Caudate nucleus (tissue), 63 donors: ENCODE measurements at places on chromosomes 3 and 15.

GRCh38 chr15:84685304-84685703 is 27.3 kb upstream of the NMB start:
- DNase-seq, result no peak

DNA sequence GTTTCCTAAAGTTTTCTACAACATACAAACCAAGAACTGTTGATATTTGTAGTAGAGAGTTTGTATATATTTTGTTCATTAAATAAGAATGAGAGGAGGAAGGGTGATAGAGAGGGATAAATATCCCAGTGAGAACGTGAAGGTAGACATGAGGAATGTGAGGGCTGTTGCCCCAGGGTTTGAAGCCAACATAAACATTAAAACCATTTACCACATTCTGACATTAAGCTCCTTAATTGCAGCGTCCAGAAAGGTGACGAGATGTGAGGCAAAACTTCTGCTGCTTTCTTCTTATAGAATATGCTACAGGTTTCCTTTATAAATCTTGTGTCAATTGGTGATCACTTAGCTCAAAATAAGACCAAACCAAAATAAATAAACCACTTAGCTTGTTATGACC is 267.8 kb upstream of the CNTN4 start:
- no peak for DNase-seq

DNA sequence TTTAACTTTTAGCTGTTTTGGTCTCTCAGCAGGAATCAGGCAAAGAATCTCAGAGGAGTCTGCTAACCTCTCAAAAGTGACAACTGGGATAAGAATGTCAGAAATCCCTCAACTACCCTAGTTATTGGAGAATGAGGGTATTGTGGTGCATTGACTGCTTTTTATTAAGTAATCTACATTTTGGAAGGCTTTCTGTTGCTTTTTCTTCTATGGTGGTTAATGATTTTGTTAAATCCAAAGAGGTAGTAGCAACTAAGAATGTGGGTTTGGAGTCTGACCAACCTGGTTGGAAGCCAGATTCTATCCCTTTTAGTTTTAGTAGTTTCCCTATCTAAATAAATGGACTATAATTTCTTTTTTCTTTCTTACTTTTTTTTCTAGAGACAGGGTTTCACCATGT is 94.7 kb upstream of the RNF7 start:
- no peak for DNase-seq

DNA sequence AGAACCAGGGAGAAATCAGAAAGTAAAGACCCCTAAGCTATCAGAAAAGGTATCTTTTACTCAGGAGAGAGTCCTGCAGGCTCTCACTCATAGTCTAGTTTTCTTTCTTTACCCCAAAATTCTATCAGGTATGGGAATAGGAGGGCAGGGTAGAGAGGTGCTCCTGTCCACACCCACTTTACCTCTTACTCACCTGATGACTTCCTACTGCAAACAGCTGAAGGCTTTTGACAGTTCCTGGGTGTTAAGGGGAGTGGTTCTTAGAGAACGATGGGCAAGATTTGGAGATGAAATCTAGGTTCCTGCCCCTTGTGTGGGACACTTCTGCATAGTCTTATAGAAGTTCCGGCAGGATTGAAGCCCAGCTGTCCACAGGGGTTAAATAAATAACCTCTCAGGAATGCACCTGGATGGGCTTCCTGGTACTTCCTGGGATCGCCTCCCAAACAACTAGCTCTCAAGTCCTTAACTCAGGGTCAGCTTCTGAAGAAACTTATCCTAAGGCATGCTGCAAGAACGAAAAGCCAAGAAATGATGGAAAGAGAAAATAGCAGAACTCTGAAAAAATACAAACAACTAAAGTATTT is 10.8 kb upstream of the TNFAIP8L3 start:
- no peak for DNase-seq

DNA sequence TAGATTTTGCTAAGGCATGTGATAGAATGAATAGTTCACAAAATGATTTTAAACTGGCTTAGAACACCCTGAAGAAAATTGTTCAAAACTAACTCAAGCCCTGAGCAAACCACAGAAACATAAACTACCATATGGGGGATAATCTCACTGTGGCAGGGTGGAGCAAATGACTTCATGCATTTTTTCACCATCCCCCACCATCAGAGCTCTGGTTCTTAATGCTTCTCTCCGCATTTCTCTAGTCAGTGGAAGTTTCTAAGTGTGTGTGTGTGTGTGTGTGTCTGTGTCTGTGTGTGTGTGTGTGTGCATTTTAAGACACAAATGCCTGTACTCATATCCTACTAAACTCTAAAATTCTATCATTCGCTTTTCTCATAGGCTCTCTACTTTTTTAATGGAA is 107.1 kb upstream of the PHLDB2 start:
- no peak for DNase-seq

DNA sequence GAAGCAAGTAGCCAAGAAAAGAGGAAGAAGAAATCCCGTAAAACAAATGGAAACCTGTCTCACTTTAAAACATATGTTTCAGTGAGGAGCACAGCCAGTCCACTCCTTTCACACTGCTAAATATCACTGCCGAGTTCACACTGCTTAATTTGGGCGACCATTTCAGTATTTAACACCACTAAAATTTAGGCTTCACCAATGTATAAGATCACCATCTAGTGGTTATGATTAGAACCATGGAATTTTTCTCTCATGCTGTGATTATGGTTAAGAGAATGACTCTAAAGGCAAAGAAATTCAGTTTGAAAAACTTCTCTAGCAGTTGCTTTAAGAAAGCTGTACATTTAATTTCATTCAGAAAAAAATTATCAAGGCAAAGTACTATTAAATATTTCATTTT is 16.6 kb downstream of the SLC4A7 start:
- DNase-seq, result no peak

DNA sequence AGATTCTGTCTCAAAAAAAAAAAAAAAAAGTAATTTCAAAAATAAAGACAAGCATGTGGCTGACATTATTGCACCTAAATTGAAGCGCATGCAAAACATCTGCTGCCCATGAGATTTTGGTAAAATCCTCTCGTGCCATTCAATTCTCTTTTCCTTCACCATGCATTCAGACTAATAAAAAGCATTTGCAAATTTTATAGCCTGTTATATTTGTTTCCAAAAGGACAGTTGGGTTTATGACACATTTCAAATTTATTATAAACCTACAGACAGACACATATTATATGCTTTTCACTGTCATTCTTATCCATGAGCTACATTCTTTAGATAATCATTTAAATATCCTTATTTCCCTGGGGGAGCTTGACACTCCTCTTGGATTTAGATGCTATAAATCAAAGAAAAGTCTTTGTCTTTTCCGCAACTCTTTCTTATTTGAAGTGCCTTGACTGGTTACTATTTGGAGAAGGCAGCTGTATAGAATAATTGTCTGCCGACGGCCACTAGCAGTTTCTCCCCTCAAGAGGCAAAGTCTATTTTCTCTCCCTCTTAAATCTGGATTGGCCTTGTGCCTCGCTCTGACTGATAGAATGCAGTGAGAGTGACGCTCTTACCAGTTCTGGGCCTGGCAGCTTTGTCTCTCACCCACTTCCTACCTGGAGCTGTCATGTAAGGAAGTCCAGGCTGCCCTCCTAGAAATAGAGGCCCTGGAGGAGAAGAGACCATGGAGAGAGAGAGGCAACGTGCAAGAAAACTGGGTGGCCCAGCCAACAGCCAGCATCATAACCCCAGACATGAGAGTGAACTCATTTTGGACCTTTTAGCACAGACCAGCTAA is 6.8 kb upstream of the LRIG1 start:
- no peak for DNase-seq

GRCh38 chr15:29398907-29399306 is 129.3 kb upstream of the NSMCE3 start:
- peak; percentile 49 for DNase-seq

DNA sequence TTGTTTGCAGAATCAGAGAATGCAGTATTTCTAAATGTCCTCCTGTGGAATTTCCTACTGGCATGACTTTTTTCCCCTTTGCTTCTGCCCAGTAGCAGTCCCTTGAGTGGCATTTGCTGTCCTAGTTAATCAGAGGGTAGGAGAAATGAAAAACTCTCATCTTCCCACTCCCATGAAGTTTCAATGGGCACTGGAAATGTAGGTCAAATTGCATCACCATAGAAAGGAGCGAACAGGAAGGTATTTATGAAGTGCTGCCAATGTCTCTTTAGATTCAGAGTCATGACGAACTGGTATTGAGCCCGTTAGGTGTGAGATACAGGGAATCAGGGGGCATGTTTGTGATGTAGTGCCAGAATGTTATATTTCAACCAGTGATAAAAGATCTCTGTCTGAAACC is 23.2 kb downstream of the ATXN7 start:
- DNase-seq, result no peak

DNA sequence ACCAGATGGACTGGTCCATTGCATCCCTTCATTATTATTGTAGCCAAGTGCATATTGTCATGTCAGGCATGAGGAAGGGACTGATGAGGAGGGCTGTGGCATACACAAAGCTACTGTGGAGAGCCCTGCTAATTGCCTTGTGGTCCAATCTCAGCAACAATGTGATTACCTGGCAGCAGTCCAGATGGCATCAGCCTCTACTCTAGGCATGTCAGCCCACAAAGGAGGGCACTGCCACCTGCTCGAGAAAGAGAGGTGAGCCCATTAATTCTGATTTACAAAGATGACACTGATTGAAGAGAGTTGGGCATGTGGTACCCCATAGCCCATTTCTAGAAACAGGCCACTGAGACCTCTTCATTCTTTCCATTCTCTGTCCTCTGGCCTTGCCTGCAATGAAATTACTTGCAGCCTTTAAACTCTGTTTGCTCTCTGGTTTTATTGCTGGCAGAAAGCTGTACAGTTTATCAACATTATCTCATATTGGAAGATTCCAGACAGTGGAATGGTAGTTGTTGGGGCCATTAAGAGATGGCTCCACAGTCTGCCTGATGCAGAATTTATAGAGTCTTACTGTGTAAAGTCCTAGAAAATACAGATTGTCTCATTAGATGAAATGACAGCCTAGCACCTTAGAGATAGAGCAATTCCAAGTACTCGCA is 307.7 kb downstream of the ARPP21 start:
- no peak for DNase-seq

DNA sequence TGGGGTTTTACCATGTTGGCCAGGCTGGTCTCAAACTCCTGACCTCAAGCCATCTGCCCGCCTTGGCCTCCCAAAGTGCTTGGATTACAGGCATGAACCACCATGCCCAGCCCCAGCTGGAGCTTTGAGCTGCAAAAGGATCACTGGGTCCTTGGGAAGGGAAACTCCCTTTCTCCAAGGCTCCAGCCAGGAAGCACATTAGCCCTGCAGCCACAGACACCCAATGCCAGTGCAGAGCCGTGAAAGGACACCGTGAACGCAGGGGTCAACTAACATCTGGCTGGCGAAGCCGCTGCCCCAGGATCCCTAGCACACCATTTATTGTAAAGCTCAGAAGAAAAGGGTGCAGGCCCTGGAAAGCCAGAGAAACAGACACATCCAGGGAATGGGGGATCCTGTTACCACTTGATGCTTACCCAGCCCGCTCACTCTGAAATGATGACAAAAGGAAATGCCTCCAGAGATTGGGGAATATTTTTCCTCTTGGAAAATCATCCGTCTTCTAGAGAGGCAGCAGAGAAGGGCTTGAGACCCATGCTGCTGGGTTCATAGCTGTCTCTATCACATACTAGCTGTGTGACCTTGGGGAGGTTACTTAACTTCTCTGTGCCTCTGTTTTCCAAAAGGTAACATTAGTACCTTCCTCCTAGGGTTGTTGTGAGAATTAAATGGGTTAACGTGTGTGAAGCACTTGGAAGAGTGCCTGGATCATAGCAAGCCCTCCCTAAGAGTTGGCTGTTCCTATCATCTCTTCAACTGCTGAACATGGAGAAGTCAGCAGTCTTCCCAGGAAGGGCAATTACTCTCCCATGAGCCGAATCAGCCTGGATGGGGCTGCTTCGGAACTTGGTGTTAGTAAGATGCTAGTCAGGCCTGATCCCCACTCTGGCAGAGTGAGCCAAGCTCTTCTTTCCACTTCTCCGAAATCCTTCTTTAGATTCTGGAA is 40.8 kb downstream of the LMCD1 start:
- no peak for DNase-seq

DNA sequence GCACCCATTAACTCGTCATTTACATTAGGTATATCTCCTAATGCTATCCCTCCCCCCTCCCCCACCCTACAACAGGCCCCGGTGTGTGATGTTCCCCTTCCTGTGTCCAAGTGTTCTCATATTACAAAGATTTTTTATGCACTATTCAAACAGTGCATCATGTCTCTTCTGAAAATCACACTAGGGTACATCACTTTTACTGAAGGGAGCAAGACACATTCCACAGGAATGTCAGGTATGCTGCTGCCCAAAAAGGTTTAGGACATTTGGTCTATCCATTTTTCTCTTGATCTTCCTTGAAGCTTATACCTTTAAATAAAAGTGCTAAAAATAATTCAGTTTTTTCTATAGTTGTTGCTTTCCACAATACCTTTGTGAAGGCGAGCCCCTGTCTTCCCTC is 9.2 kb upstream of the EPHA3 start:
- no peak for DNase-seq

GRCh38 chr3:177335728-177336127 is 138.4 kb upstream of the TBL1XR1 start:
- DNase-seq, result no peak

DNA sequence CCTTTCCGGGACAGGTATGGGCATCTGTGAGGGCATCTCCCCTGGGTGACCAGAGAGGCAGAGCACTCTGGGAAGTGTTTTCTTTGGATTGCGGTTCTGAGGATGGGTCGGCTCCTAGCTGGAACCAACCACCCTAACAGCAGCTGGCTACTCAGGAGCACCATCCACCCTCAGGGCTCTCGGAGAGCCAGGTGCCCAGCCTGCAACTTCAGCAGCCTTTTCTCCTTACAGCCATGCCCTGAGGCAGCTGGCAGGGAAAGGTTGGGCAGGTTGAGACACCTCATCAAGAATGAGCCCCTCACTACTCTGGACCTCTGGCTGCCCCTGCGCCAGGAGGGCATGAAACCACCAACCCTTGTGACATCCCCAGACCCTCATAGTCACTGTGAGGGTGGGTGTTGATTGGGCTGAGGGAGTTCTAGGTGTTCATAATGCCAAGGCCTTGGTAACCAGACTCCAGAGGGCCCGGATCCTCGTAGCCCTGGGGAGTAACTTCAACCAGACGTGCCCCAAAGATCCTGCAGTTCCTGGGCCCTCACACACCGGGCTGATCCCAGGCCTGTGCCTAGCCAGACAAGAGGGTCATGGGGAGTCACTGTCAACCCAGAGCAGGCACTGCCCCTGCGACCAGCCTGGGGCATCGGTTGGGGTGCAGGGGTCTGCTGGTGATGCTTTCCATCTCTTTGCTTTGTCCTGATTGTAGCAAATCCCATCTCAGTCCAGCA is 114.4 kb upstream of the ABHD17C start:
- no peak for DNase-seq

GRCh38 chr3:66028457-66028856 is 10.3 kb downstream of the MAGI1 start:
- DNase-seq, result no peak

GRCh38 chr3:41418961-41419691 is 219.8 kb downstream of the CTNNB1 start:
- DNase-seq, result no peak
